ENCODE measurements at places on chromosomes 3 and 15. TPM values are rescaled to one million over a fixed set of nuclear protein-coding genes. Genes with fewer than 3 reads are reported as not detected.
A peak's percentile ranks its signal among the peaks of the same experiment; 100 is the strongest.

RAB43 gene
- 4.0 TPM for polyA plus RNA-seq

PARP15 gene
- polyA plus RNA-seq = 0.45 TPM

DNA sequence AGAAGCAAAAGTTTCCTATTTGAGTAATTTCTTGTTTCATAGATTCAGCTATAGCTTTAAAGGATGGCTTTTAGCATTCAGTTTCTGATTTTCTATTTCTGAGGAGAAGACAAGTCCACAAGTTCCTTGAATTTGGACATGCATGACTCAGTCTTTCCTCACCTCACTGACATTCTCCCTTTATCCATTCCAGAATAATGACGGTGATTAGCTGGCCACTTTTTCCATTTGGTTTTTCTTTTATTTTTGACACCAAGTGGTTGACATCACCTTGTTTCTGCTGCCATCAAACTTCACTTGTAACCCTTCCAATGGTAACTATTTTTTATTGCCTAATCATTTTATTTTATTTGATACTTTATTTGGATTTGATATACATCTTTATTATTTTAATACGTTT, 404.4 kb upstream of the KCNMB2 start:
- DNase-seq = no peak

GRCh38 chr3:185724761-185725160, 100.1 kb downstream of the IGF2BP2 start:
- DNase-seq = no peak

- DNase-seq = no peak
These were observed 473.1 kb downstream of the MCTP2 start for GRCh38 chr15:94704421-94704820.

DNA sequence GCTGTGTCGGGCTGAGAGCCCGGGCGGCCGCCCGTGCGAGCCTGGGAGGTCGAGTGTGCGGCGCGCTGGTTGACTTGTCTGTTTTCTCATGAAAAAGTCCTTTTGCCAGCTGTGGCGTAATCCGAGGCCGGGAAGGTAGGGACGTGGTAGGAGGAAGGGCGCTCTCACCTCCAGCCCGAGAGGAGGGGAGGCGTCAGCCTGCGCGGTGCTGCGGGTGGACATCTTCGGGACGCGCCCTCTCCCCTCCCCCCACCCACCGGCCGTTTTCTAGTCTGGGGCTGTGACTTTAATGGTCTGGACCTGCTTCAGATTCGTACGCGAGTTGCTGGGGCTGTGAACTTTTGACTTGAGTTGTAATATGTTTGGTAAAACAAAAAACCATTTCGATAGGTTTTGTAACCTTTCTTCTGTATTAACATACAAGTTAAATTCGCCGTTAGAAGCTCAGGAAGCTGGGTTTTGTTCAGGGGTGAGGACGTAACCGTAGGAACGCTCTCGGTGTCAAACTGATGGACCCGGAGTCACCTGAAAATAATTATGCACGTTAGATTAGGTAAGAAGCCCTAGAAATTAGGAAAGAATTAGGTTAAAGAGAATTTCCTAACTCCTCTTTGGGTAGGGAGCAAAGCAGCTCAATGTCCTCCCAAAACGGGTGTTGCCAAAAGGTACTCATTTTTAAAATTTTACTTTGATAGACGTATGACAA, 762 bp downstream of the NCK1 start:
- peak; percentile 52 for DNase-seq

DNA sequence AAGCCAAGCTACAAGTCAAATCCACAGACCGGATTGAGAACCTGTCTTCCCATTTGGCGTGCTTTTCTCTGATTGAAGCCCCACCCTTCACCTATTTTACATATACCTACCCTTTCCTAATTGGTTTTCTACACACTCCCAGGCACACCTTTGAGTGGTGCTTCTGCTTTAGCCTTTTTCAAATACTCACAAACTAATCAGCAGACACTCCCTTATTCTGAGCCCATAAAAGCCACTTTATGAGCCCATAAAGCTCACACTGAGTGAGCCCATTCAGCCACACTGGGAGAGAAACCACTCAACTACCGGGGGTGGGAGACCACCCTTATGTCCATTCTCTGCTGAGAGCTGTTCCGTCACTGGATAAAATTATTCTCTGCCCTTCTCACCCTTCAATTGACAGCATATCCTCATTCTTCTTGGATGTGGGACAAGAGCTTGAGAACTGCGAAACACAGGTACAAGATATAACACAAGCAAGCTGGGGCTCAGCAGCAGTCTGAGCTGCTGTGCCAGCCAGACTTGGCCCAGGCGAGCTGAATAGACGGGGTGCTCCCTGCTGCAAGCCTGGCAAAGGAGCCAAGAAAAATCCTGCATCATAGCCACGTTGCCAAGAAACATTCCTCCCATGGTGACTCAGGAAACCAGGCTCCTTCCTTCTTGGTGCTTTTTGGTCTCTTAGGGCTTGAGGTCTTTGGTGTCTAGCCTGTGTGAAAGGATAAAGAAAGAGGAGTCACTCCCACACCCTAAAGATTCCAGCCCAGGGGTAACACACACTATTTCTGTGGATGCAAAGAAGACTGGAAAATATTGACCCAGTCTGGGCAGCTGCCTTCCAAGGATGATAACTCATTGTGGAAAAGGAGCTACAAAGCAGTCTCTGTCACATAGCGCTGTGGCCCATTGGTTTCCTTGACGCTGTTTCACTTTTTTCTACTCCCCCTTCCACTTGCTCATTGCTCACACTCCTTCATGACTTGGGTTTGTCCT, 609.7 kb downstream of the MCTP2 start:
- no peak for DNase-seq

DNA sequence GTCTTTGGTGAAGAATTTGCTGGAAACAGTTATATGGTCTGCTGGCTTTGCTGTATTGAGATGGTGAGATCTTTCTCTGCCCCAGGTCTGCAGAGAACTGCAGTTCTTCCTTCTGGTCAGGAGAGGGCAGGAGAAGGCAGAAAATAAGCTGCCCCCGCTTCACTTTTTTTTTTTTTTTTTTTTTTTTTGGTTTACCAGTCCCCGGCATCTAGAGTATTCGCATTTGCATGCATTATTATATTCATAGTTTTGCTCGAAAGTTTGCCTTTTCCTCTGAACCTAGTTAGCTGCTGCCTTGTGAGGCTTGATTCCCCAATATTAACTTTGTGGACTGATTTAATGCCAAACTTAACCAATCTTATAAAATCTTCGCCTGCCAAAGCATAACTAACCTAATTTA, 10.6 kb upstream of the PARL start:
- DNase-seq = peak; percentile 24

GRCh38 chr3:34078418-34078817, 280.0 kb downstream of the PDCD6IP start:
- DNase-seq = no peak
